ENCODE measurements at places on chromosomes 11 and 22.

- DNase-seq = no peak
Measured at GRCh38 chr11:83303316-83303715, 17.1 kb upstream of the CCDC90B start.

DNA sequence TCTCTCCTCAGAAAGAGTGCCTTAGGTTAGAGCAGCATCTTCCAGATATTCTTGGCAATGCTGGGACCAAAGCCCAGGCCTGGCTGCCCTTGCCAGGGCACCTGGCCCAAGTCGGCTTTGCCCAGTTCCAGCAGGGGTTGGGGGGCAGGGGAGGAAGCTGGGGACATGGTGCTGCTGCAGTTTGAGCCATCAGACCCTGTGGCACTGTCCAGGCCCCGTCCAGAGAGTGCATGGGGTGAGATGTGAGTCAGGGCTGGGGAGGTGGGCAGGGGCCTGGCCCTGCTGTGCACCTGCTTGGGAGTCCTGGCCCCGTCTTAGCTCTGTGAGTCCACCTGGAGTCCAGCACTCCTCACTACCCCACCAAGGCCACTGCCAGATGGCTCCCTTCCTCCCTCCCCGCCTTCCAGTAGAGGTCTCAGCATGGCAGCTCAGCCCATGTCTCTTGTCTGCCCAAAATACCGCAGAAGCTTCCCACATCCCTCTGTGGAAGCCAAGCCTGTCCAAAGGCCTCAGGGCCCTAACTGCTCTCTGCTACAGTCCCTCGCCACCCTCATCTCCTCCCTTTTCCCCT is 16.6 kb downstream of the DERL3 start:
- DNase-seq = no peak

GRCh38 chr22:42623756-42624441 is 9.2 kb upstream of the POLDIP3 start:
- DNase-seq = no peak

DNA sequence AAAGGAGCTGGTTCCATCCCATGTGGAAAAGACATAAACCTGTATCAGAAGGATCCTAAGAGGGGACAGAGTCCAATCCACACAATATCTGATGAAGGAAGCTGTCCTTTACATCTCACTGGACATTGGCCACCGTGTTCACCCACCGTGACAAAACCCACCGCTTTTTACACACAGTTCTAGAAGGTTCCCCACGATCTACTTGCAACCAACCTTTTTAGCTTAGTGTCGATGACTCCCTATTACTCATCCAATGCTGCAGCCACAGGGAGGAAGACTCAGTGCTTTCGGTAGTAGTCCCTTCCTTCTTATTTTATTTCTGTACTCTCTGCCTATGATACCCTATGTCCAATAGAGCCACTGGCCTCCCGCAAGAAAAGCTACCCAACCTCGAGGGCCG is 65.4 kb downstream of the MAPK1 start:
- DNase-seq = no peak

DNA sequence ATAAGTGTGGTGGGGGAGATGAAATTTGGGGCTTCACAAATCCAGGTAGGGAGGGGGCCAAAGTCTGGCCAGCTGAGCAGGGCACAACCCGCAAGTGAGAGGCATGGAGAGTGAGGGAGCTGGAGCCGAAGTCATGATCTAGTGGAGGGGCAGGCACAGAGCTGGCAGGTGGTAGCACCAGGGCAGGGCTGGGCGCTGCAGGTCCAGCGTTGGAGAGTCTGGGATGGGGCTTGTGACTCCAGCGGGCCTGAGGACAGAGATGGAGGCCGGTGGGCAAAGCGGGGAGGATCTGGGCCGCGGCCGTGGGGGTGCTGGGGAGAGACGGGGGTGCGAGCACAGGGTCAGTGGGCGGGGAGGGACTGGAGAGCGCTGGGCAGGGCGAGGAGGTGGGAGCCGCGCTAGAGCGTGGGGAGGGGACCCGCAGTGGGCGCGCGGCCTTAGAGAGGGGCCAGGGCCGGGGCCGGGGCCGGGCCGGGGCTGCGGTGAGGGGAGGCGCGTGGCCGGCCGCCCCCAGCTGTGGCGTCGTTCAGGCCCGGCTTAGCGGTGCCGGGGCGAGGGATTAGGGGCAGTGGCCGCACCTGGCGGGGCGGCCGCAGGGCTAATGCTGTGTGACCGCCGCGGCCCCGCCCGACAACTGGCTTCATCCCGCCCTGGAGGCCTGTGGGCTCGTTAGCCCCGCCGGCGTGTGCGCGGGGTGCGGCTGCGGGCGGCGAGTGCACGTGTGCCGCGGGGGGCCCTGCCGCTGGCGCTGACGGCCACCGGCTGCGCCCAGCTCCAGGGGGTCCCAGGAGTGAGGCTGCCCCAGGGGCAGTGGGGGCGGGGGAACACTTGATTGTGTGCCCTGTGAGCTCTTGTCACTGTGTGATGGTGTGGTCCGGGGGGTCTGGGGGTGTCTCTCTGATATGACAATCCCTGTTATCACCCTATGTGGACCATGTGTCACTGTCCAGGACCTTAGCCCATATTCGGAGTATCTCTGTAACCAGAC is 23.6 kb upstream of the MYOD1 start:
- DNase-seq = no peak

DNA sequence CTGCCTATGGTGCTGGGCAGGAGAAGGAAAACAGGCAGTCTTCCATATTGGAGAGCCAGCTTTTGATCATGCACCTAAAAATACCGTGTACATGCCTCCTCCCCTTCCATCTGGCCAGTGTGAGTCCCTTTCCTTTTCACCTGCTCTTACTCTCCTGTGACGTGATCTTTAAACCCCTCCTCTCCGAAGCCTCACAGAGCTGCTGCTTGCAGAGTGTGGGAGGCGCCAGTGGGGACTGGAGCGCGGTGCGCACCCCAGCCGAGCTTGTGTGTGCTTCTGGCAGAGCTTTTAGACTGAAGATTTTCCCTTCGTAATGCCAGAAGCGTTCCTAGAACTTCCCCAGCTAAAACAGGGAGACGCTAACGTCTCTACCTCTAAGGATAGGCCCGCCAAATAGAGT is 29.8 kb downstream of the MUC6 start:
- DNase-seq = no peak

- peak; percentile 84 for DNase-seq
Measured at GRCh38 chr11:47248664-47249377, at the start of gene ACP2. ACP2 (minus strand) TSS chr11:47248814; CDS start chr11:47248789, 25 bp downstream.

DNA sequence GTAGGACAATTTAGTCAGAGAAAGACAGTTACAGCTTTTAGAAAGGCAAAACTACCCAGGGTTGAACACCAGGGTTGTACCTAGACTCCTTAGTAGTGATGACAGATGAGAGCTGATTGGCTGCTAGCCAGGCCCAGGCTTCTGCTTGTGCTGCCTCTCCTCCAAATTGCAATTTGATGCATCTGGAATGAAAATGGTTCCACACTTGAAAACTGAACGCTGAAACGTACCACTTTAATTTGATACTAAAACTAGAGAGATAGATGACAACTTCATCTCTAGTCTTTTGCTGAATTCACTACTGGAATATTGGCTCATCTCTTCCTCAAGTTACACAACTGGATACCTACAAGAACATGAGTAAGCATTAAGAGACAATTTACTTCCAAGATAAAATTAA is 19.2 kb upstream of the FNBP4 start:
- DNase-seq = no peak

DNA sequence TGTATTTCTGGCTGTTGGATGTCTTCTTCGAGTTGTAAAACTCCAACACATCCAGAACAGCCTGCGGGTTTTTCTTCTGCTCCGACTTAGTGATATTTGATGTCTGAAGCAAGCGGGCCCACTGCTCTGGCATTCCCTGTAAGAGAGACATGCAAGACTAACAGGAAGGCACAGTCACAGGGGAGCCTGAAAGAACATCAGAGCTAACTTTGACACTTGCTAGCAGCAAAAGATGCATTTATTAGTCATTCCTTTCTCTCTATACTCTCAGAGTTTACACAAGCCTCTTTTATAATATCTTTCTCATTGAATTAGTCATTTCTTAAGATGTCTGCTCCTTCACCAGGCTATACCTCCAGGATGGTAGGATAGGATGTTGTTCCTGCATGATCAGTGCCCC is 77.8 kb upstream of the GDPD4 start:
- no peak for DNase-seq

DNA sequence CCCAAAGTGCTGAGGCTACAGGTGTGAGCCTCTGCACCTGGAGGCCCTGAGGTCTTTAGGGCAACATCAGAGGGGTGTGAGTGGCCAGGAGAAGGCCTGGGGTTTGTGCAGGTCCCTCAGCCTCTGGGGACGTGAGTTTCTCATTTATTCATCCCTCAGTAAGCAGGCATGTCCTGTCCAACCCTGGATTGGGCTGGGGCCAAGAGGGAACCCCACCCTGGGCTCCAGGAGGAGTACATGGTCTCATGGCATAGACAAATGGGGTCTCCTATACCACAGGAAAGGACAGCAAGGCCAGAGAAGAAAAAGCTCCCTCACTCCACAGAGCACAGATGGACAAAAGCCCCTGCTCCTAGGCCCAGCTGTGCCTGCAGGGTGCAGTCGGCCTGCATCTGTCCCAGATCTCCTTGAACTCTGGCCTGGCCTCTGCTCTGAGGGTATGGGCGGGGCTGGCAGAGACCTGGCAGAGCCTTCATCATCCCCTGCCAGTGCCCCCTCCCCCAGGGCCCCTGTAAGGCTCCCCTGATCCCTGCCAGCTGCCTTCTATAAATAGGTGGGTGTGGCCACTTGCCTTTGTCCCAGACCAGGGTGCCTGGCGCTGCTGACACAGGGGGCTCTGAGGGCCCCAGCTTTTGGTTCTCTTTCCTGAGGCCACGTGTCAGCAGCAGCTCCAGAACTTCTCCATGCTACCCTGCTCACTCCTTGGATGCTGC is 34.6 kb downstream of the A4GALT start:
- DNase-seq = no peak

- DNase-seq = no peak
Measured at GRCh38 chr11:29351301-29351873, 665.4 kb downstream of the KCNA4 start.

- no peak for DNase-seq
Measured at GRCh38 chr22:30224161-30224857, 22.2 kb downstream of the LIF start.

- DNase-seq = peak; percentile 70
Measured at GRCh38 chr22:29470159-29470855, 9.7 kb upstream of the NEFH start.

- DNase-seq = no peak
Measured at GRCh38 chr22:25930083-25930482, 188.1 kb downstream of the MYO18B start.

DNA sequence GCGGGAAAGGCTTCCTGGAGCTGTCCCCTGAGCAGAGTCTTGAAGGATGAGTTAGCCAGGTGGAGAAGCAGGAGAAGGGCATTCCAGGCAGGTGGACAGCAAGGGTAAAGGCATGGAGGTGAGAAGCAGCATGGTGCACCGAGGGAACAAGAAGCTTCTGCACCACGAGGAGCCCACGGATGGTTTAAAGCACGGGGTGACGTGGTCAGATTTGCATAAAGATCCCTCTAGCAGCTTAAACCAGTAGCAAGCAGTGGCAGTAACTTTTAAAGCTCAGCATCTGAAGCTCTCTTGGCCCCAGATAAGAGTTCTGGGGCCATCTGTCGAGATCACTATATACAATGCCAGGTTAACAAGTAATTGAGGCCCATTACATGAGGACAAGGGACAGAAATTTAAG is 36.8 kb downstream of the SERPINH1 start:
- no peak for DNase-seq

- DNase-seq = no peak
Measured at GRCh38 chr11:44829838-44830237, 103.1 kb downstream of the TSPAN18 start.

DNA sequence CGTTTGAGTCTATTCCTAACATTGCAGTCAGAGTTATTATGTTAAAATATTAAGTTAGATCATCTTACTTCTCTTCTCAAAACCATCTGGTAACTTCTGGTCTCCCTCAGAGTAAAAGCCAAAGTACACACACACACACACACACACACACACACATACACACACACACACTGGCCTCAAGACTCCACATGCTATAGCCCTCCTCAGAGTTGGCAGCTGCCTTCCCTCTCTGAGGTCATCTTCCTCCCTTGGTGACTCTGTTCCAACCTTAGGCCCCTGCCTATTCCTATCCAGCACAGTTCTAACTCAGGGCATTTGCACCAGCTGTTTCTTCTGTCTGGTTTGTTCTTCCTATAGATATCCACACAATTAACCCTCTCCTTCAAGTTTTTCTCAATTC is 272.0 kb upstream of the SESN3 start:
- no peak for DNase-seq

- peak; percentile 70 for DNase-seq
Measured at GRCh38 chr22:19892257-19892879, 37.7 kb upstream of the GNB1L start.

DNA sequence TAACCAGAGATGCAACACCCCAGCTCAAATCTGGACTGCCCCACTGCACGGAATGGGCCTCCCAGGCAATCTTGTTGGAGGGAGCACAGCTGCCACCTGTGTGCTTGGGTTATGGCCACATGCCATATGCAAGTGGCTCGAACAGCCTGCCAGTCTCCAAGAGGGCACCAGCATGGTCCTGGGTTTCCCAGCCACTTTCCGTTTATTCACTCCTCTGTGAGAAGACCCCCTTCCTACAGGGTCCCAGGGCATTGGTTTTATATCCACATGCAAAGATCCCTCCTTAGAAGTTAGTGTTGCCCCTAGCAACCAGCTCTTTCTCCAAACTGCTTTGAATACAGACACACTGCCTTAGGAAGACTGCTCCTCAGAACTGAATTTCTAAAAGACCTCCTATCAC is 487.8 kb downstream of the BUD13 start:
- no peak for DNase-seq

DNA sequence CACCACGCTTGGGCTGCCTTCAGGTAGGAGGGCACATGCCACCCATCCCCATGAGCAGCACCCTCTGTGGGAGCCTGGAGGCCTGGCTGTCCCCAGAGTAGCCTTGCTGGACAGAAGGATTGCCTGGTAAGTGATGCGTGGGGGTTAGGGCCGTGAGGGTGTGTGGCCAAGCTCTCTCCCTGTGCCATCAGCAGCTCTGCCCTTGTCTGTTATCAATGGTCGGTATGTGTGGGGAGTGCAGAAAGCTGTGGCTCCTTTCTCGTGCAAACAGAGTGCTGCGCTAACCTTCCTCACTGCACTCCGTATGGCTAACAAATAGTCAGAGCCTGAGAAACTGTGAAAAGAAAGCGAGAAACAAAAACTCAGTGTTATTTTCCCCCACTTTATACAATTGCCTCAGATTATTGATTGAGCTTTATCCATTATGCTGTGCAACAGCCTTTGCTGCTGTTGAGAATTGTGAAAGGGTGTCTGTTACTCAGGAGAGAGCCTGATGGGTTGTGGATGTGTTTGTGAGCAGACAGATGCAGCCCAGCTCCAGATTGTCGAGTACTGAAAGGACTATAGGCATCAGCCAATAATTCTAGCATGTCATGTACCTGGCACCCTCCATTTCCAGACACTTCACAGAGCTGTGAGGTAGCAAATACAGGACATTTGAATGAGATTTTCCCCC is 432.2 kb downstream of the NTM start:
- no peak for DNase-seq

GRCh38 chr11:17601256-17601671 is 54.2 kb downstream of the OTOG start:
- no peak for DNase-seq

- no peak for DNase-seq
Measured at GRCh38 chr22:42365111-42365865, 66.9 kb downstream of the NFAM1 start.

GRCh38 chr11:45907911-45908370 is 870 bp upstream of the FREY1 start:
- DNase-seq = no peak

GRCh38 chr11:102316346-102316904 is 859 bp upstream of the BIRC3 start:
- DNase-seq = no peak

- no peak for DNase-seq
Measured at GRCh38 chr11:65651589-65652510, 10.9 kb downstream of the RELA start.

GRCh38 chr22:32218470-32218869 is 13.6 kb upstream of the RFPL2 start:
- DNase-seq = no peak

All from stimulated activated CD4-positive, alpha-beta T cell treated with anti-CD3 and anti-CD28 coated beads, Interleukin-4, amount 100 ng/mL, for 1 hour (primary cell).